Anterior cingulate cortex (tissue), 58 donors: ENCODE measurements at places on chromosomes 16 and 17.
A peak's percentile ranks its signal among the peaks of the same experiment; 100 is the strongest.

DNA sequence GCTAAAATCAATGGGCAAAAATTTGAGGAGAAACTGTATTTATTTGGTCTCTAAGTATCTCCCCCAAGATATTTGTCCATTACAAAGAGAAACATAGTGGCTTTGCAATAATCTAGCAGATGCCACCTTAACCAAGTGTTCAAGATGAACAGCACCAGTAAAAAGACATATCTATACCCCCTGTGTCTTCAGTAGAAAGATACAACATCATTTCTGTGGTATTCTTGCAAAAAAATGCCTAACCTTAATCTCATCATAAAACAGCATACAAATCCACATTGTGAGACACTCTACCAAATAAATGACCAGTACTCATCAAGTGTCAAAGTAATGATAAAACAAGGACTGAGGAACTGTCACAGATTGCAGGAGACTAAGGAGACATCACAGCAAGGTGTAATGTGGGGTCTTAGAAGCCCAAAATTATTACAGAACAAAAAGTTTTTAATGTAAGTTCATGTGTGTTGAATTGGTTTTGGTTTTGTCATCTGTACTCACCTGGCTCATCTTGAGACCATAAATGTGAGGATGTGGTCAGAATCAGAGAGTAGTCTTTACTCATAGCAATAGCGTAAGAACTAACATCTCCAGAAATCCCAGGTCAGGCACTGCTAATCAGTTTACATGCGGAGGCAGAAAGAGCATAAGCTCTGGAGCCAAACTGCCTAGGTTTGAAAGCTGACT, 77.2 kb downstream of the AATF start:
- no peak for DNase-seq

DNA sequence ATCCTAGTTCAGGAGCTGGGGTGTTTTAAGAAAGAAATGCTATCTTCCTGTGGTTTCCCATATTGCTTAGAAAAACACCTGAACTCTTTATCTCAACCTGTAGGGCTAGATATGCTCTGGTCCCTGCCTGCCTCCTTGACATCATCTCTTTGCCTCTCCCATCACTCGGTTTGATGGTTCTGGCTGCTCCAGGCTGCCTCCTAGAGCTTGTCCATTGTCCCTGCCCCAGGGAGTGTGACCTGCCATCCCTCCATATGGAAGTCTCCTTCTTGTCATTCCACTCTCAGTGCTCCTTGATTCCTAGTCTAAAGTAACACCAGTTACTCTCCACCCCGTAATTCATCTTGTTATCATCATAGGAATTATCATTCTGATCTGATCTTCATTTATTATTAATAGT, 369.0 kb upstream of the EEF2KMT start:
- DNase-seq: no peak

GRCh38 chr17:79047291-79047920, 23.4 kb downstream of the C1QTNF1 start:
- no peak for DNase-seq

DNA sequence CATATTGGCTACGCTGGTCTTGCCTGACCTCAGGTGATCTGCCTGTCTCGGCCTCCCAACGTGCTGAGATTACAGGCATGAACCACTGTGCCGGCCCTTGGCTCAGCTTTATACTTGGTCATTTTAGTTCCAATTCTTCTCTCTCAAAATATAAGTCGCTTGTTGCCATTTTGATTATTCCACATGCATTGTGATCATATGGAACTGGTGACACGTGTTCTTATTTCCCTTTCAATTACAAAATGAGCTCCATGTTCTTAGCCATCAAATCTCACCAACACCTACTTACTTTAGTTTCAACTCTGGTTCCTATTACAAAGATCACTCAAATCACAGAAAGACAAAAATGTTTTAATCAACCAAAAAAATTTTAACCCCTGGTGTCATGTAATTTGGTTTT, 1711.7 kb downstream of the TP53TG3F start:
- no peak for DNase-seq

DNA sequence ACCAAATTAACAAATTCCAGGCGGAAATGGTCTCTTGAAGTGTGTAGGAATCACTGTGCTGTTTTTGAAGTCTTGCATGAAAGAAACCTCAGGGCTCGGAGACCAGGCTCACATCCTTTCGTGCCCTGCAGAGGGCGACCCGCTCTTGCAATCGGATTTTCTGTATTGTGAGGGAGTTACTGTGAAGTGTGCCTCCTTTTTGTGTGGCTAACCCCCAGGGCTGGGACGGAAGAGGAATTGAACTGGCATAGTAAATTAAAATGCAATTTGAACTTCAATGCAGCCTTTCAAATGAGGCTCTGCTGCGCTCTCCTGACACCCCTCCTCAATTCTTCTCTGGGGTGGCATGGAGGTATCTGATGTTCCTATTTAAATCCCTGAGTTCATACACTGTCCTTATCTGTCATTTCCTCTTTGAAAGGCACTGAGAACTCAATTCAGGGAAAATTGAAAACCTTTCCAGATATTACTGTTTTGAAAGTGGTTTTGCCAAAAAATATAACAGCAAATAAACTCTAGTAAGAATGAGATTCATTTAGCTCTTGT, 51.5 kb upstream of the MGAT5B start:
- DNase-seq: peak; percentile 43

- DNase-seq: no peak
Measured at GRCh38 chr16:86443508-86444147, 66.7 kb upstream of the FOXF1 start.

DNA sequence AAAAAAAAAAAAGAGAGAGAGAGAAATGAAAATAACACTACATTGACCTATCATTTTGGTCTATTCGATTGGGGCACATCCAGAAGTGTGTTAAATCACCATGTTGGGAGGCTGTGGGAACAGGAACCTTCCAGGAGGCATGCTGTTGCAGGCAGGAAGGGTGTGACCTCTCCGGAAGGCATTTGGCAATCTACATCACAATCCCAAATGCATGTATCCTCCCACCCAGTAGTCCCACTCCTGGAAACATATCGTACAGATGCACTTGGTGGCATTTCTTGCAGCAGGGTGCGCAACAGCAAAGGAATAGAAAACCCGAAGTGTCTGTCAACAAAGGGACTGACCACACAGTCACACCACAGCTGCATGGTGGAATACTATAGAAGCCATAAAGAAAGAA, 7.9 kb downstream of the PLLP start:
- no peak for DNase-seq

DNA sequence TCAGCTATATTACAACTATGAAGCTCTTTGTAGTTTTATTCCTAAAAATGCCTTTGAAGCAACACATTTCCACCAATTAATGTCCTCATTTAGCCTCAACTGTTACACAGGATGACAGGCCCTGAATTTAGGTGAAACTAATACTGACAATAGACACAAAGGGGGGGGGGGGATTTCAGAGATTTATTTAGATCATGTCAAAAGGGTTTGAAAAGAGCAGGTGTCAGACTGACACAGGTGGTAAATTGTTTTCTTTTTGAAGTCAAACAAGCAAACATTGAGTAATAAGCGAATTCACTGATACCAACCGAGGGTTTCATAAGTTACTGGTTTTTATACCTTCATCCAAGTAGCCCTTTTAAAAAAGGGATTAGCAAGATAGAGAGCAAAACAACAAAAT, 40.8 kb downstream of the KANSL1 start:
- no peak for DNase-seq

DNA sequence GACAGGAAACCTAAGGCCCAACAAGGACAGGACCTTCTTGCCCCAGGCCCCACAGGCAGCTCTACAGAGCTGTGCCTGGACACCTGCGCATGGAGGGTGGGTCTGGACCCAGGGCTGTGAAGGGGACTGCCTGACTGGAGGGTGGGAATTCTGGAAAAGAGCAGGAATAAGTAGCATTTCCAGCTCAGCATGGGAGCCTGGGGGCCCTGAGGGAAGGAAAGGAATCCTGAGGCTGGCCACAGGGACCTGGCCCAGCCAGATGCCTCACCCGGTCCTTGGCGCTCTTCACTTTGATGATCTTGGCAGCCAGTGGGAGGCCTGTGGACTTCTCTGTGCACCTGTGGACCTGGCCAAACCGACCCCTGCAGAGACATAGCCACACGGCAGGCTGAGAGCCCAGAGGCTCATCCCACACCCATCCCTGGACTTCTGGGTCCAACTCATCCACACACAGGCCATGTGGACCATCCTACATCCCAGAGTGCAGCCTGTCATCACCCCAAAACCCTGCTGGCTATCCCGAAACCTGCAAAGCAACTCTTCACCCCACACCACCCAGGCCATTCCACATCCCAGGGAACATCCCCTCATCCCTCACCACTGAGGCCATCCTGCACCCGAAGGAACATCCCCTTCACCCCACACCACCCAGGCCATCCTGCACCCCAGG, 18.7 kb downstream of the MYLK3 start:
- no peak for DNase-seq

DNA sequence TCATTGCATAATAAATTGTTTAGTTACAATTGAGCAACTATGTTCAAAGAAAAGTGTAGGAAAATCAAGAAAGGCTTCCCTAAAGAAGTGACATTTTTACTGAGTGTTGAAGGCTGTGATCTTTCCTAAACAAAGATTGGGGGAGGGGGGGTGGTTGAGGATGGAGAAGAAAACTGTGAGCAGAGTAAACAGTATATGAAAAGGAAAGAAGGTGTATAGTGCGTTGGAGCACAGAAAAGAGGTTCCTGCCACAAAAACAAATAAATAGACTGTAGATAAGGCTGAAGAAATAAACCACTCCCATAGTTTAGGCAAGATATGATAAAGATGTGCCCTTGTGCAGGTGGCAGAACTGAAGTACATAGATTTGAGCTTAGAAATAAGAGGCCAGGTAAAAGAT, 8.5 kb downstream of the ABCA10 start:
- no peak for DNase-seq

DNA sequence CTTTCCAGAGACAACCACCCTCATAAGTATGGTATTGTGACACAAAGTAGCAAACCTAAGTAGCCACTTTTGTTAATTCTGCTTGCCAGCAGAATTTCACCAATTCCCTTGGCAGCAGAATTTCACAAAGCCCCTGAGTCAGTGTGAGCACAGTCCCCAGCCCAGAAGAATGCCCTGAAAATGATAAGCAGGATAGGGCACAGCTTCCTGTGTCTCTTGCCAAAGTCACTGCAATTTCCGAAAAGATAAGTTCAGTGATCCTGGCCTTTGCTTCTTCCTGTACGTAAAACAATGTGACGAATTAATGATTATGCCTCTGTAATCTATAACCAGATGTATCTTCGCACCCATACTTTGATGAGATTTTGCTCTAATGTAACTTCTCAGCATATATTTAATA, 16.0 kb upstream of the WIPF2 start:
- DNase-seq: no peak

DNA sequence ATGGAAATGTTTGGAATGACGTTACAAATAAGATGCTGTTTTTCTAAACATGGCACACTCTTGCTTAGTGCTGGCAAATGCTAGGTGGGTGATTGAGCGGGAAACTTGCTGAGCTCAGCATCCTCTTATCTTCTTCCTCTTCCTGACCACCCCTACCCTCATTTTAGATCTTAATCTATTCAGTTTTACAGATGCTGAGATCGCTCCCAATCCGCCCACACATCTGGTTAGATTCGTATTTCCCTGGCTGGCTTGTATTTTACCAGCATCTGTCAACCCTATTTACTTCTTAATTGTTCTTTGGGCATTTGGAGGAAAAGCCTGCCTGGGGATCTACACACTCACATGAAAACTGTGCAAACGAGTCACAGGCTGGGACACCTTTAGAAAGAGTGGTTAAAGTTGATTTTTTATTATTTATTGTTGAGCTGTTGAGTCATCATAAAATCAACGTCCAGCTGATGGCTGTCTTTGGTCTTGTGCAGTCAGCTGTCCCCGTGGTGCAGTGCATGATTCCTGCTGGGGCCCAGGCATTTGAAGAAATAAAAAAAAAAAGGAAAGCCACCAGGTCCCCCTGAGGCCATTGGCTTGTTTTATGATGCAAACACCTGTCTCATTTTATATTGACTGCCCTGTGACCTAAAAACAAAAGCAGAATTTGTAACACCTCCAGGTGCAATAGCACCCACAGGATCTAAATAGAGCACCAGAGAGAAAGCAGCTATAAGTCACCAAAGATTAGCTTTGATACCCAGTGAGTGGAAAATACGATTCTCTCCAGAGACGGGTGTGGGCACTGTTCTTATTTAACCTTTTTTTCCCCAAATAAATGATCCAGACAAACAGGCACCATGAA, 258.6 kb downstream of the HS3ST3B1 start:
- no peak for DNase-seq

DNA sequence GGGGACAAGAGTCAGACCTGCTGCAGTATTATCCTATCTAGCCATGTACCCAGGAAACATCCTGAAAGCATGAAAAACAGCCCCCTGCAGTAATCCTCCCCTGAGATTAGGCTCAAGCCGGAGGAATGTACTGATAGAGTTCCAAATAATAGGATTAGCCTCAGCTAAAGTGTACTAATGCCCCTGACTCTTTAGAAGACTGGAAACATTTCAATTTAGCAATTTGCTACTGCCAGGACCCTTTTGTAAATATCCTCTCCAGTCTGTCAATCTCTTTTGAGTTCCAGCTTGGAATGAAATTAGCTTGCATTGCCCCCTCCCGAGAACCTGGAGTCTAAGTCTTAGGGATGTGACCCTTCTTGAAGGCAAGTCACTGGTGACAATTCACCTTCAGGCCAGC, 110.8 kb upstream of the DNAH9 start:
- no peak for DNase-seq

- no peak for DNase-seq
Measured at GRCh38 chr16:24681793-24682192, 47.7 kb upstream of the TNRC6A start.

- peak; percentile 38 for DNase-seq
Measured at GRCh38 chr16:85554889-85555718, 58.0 kb upstream of the GSE1 start.

- peak; percentile 70 for DNase-seq
Measured at GRCh38 chr17:76554131-76554530, 14.3 kb downstream of the PRCD start.

- DNase-seq: no peak
Measured at GRCh38 chr16:30553393-30553899, 4.7 kb downstream of the ZNF764 start.

- DNase-seq: no peak
Measured at GRCh38 chr17:3213587-3213986, 6.1 kb downstream of the OR1A1 start.

- no peak for DNase-seq
Measured at GRCh38 chr16:27377666-27378485, 24.1 kb upstream of the IL21R start.
